ENCODE measurements at places on chromosomes 11 and 22.

DNA sequence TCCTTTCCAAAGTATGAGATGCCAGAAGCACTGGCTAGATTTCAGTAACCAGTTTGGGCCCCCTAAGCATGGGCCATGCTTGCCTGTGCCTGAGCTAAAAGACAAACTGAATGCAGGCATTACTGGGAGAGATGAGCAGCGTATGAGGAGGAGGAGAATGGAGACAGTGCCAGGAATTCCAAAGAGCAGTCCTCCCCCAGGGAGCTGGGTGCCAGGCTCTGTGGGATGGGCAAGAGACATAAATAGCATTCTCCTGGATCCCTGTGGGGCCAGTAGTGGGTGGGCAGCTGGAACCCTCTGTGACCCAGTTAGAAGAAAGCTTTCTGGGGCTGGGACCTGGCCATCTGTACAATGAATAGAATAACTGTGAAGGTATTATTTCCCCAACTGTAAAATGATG, 235.6 kb downstream of the KCNA4 start:
- DNase-seq = peak; percentile 70

GRCh38 chr11:104148074-104148473, 15.9 kb downstream of the PDGFD start:
- no peak for DNase-seq

GRCh38 chr11:11841116-11841722, 553 bp upstream of the USP47 start:
- DNase-seq = no peak

DNA sequence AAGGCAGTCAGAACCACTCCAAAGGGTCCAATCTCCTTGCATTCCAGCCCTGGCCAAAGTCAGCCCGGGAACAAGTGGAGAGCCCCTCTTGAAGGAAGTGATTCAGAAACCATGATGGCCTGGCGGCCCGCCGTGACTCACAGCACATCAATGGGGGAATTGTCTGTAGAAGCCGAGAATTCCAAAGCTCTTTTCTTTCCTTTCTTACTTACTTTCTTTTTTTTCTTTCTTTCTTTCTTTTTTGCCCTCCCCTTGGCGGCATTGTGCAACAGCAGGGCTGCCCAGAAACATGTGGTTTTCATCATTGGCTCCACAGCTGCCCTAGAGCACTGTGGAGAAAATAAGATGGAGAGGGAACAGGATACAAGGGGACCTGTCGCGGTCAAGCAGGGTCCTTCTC, 140.2 kb upstream of the TIMP3 start:
- DNase-seq = peak; percentile 86

DNA sequence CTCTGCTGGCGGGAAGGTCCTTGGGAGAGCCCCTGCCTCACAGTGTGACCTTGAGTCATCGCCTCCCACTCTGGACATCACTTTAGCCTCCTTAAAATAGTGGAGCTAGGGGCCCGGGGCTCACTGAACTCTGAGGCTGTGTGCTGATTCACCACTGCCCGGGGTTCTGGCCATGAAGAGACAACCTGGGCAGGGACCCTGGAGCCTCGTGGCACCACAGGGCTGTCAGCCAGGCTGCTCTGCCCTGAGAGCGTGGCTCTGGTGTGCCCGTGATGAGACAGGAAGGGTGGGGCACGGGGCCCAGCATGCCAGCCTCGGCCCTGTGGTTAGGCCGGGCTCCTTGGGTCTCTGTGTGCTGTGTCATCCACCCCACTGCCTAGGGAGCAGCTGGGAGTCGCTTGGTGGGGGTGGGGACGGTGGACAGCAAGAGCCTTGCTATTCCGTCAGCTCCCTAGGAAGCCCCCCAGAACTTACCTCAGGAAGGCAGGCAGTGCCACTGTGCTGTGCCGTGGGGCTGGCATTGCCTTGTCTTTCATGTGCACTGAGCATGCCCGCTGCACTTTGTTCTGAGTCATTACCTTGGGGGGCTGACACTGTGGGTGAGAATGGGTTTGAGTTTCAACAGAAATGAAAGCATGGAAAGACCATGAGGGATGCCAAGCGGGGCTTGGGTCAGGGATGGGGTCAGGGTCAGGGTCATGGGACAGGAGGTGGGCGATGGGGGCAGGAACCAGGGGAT, 31.7 kb downstream of the TPCN2 start:
- DNase-seq = no peak

- DNase-seq = peak; percentile 21
Measured at GRCh38 chr11:117202386-117203068, 3.4 kb downstream of the TAGLN start.

- DNase-seq = no peak
Measured at GRCh38 chr11:118609380-118610224, 2.2 kb downstream of the PHLDB1 start.

DNA sequence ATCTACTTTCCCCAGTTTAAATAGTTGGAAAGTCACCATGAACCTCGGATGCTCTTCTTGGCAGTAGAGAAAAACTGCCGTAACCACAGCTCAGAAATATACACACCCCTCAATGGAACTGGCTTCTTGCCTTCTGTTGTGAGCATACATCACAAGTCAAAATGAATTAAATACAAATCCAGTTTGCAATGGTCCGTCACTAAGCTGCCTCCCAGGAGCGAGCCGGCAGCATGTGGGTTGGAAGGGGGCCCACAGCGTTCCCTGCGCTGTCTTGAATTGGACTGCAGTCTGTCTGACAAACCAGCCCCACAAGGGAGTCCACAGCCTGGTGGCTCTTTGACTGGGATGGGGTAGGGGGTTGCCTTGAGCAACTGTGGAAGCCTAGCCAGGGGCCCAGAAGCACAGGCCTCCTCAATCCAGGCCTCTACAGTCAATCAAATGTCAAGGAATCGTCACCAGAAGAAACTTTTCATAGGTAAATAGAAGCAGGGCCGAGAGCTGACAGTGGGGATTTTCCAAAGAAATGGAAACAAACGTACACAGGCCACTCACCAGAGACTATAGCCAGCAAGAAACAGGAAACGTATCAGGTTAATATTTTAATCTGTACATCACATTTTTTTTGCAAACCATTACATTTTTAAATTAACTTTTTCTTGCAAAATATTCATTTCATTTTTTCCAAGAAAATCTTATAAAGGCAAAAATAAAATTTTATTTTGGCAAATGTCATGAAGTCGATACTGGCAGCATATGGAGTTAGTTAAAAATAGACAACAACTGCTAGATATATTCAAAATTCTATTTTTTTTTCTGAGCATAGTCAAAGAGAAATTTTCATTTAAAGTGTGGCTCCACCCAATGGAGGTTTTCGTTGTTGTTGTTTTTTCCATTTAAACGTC, 38.5 kb downstream of the C11orf58 start:
- peak; percentile 49 for DNase-seq

GRCh38 chr22:43346521-43346929, 3.4 kb upstream of the SCUBE1 start:
- peak; percentile 82 for DNase-seq

GRCh38 chr22:30930228-30930627, 38.3 kb downstream of the MORC2 start:
- DNase-seq = no peak

GRCh38 chr11:93059117-93059957, 89.9 kb downstream of the MTNR1B start:
- DNase-seq = no peak

- no peak for DNase-seq
Measured at GRCh38 chr22:39629851-39630250, 59.3 kb downstream of the CACNA1I start.

- DNase-seq = no peak
Measured at GRCh38 chr11:115959081-115959486, 454.9 kb upstream of the CADM1 start.

DNA sequence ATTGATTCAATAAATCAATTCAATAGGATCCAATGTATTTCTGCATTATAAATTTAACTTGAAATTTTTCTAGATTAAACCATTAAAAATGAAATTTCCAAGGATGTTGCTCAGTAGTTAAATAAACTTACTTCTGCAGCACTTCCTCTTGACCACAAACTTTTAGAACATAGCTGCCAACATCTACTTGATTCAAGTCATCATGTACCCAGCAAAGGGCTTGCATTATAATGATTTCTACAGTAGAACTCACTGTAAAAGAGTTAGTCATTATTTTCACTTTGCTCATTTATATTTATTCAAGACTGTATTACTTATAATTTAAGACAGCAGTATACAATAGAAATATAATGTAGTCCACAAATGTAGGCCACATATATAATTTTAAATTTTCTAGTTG, 59.2 kb downstream of the PIK3C2A start:
- no peak for DNase-seq

DNA sequence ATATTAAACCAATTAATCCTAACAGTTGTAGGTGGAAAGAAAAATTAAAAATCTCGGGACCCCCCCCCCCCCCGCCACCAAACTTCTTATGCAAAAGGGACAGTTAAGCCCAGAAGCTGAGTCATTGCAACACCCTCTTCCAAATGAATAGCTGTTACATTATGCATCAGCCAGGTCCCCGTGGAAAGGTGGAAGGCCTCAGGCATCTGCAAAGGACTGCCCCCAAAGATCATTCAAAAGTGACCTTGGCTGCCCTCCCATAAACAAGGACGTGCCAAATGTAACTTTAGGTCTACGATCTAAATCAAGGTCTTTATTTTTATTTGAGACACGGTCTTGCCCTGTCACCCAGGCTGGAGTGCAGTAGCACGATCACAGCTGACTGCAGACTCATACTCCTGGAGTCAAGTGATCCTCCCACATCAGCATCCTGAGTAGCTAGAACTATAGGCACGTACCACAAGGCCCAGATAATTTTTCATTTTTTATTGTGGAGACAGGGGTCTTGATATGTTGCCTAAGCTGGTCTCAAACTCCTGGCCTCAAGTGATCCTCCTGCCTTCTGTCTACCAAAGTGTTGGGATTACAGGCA, 22.8 kb downstream of the SYN3 start:
- DNase-seq = no peak

DNA sequence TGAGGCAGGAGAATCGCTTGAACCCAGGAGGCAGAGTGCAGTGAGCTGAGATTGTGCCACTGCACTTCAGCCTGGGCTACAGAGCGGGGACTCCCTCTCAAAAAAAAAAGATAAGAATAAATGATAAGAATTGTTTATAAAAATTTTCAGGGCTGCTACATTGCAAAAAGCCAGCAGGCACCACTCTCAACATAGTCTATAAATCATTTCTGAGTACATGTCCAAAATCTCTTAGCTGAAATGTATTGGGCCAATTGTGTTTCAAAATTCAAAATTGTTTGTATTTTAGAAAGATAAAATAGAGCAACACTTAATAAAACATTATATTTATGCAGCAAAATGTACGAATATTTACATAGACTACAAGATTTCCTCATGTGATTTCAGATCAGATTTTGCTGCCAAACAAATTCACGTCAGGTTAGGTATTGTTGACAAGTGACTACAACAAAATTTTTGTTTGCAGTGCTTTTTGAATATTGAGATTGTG, 13.9 kb downstream of the PGR start:
- no peak for DNase-seq

DNA sequence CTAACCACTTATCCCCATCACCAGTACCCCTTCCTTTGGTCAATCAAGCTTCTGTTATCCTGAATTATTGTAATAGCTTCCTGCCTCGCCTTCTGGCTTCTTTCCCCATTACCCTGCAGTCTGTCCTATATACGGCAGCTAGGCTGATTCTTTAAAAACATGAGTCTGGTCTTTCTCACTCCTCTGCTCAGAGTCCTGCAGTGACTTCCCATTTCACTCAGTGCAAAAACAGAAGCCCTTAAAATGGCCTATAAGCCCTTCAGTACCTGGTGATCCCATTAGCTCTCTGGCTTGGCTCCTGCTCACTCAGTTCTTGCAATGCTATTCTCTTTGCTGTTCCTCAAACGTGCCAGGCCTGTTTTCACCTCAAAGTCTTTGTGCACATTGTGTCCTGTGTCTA, 58.4 kb downstream of the JRKL start:
- no peak for DNase-seq

GRCh38 chr11:130873761-130874160, 42.5 kb downstream of the SNX19 start:
- no peak for DNase-seq

DNA sequence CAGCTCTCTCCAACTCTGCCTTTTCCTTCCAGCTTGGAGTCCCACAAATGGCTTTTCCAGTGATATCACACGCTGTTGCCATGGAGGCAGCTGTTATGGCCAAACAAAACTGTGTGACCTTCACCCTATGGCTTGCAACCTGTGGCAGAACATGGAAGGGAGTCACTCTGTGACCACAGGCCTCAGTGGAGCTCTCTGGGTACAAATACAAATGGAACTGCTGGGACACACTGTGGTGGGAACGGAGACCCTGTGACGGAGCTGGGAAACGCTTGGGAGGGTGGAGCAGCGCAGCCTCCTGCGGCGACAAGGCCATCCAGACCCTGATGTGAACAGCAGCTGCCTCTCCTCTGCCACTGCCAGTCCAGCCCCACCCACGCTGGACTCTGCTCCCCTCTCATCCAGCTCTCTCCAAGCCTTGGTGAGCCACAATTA, 162.5 kb downstream of the ETS1 start:
- DNase-seq = peak; percentile 61

DNA sequence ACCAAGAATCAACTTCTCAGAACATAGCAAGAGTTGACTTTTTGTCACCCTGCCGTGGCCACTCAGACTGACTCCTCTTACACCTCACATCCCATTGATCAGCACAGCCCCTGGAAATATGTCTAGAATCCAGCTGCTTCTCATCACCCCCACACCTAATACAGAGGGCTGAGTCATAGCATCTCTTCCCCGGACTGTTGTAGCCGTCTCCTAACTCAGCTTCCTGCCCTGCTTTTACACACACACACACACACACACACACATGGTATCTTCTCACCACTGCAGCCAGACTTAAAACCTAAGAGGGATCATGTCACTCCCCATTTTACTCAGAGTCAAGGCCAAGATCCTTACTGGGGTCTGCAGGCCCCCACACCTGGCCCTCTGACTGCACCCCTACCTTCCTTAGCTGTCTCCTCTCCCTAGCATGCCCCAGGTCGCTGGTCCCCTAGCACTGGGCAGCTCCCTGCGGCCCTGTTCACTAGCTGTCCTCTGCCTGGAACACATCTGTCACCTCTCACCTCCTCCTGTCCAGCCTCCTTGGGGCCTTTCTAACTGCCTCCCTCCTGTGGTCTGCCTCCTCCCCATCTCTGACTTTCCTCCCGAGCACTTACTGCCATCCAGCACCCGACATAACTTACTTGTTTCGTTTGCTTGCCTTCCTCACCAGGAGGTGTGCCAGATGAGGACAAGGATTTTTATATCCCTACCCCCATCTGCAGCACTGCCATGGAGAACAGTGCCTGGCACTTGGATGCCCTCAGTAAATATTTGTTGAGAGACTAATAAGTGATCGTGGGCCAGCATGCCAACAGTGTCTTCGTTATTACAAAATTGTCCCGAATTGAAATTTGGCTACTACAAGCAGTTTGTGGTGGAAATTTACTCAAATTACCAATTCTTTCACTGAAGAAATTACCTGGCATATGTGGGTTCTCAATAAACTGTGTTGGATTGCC, 61.9 kb downstream of the BMAL1 start:
- DNase-seq = no peak

GRCh38 chr11:22582151-22582410, 43.5 kb downstream of the FANCF start:
- DNase-seq = no peak

GRCh38 chr22:49398115-49398514, 429.6 kb downstream of the BRD1 start:
- DNase-seq = no peak

- no peak for DNase-seq
Measured at GRCh38 chr11:121435551-121436511, 16.3 kb upstream of the SORL1 start.

- no peak for DNase-seq
Measured at GRCh38 chr11:117465236-117465997, 137.8 kb downstream of the CEP164 start.

- DNase-seq = no peak
Measured at GRCh38 chr11:120499088-120499487, 12.5 kb upstream of the GRIK4 start.

GRCh38 chr11:2466869-2467694, 22.3 kb downstream of the KCNQ1 start:
- no peak for DNase-seq

- DNase-seq = no peak
Measured at GRCh38 chr22:44395118-44396005, 82.6 kb upstream of the SHISAL1 start.

All from left ventricle myocardium superior (tissue), 1 donor.